ENCODE measurements at places on chromosomes 1 and 21.

GRCh38 chr1:98048244-98048643, 127.4 kb upstream of the DPYD start:
- DNase-seq: peak; percentile 50

DNA sequence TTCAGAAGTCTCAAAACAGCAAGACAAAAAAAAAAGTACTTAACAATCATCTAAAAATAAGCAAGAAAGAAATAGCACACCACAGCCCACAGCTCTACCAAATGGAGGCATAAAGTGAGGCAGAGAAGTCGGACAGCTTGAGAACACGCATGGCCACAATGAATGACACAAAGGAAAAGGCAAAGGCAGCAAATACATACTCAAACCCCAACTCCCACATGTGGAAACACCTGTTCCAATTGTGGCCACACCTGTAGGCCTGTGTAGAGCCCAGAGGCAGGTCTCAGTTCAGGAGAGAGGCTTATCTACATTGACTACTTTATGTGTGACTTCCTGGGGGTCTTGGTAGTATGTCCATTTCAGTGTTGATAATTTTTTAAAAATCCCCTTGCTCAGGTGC, 543.5 kb downstream of the LMO4 start:
- no peak for DNase-seq

GRCh38 chr1:43572084-43572483, 41.4 kb downstream of the PTPRF start:
- DNase-seq: no peak

DNA sequence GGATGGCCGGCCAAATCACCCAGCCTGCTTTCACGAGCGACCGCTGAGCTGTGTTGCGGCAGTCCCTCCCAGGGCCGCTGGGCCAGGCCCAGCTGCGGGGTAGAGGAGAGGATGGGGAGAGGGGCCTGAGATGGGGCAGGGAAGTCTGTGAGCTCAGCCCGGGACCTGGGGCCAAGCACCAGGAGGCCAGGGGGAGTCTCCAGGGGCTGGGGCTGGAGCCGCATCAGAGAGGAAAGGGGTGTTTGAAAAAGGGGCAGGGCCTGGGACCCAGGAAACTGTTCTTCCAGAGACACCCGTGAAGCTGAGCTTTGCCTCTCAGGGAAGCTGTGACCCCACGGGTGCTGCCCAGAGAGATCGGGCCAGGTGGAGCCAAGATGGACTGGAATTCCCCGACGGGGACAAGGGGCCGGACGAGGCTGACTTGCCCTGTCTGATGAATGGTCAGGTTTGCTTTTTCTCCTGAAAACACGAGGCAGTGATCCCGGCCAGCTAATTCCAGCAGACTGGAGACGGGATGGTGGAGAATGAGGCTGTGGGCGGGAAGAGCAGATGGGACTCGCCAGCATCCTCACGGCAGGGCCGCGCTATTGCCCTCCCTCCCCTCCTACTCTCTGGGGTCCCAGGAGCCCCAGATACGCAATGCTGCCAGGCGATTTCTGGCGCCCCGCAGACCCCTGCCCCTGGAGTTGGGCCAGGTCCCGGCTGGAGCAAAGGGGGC, 40.3 kb upstream of the COL18A1 start:
- no peak for DNase-seq

DNA sequence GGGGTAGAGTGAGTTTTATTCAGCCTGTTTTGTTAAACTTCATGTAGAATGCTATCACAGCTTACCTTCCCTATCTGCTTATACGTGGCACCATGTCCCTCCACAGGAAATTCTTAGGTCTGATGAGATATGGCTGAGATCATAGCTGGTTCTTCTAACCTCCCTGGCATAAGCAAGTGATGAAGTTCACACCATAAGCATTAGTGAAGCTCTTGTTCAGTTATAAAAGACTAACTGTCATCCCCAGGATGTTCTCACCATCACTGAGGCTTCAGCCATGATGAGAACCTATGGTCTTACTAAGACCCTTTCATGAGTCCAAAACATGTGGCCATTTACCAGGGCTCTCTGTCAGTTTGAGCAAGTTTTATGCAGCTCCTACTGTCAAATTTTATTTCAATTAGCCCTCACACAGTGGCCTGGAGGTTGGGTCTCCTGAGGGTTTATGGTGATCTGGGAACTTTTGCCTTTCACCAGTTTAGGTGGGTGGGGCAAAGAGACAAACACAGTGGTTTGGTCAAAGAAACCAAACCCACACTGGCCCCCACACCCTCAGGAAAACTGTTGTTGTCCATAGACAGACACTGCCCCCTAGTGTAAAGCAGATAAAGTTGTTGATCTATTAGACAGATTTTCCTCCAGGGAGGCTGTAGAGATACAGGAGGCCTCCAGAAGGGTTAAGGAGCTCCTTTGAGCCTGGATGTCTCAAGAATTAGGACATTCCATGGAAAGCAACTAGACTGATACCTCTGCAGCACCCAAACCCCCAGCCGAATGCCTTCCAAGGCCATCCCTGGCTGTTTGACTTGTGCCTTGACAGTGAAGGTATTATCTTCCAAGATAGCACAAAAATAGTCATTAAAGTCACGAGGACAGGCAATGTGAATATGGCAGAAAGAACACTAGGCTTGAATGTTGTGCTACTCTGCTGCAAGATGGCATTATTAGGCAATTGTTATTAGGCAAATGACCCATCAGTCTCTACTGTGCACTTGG, 5.0 kb downstream of the SLC22A15 start:
- DNase-seq: no peak

DNA sequence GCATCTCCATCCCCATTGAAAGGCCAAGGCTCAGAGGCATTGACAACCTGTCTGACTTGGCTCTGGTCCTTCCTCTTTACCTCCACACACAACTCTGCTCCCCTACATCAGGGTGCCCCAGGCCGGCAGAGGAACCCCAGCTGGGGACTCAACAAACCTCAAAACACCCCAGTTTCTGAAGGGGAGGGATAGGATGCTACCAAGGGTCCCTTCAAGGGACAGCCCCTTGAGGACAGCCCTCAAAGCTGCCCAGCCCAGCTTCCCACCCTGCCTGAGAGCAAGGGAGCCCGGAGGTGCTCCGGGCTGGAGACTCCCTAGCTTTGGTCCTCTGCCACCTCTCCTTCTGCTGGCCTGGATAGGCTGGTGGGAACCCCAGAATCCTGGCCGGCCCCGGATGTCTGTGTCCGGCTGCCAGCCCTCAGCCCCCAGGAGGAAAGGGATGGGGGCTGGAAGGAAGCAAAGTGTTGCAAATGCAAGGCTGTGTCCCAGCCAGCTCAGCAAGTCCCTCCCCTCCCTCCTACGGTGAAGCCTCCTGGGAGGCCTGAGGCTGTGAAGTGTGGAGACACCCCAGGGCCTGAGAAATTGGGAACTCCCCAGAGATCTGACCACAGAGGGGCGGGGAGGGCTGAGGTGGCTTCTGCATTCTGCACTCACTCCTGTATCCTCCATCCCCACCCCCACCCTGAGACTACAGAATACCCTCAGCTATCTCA, 1.1 kb upstream of the MARCKSL1 start:
- no peak for DNase-seq

GRCh38 chr1:211734791-211735190, 59.4 kb upstream of the NEK2 start:
- DNase-seq: no peak

DNA sequence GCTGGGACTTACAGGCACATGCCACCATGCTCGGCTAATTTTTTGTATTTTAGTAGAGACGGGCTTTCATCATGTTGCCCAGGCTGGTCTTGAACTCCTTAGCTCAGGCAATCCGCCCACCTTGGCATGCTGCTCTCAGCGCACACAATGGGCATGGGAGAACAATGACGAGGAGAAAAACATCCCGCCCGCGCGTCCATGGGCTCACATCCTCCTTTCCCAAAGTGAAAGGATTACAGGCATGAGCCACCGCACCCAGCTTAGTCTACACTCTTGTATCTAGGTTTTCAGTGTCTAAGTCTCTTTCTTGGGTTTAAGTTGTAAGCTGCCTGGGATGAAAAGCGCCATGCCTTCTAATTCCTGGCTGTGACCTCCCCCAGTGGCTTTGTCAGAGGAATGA, 37.9 kb downstream of the CDK18 start:
- DNase-seq: no peak

- no peak for DNase-seq
These were observed 25.6 kb downstream of the RNF187 start for GRCh38 chr1:228512781-228513198.

- DNase-seq: no peak
These were observed 66.0 kb downstream of the XCL2 start for GRCh38 chr1:168477792-168478191.

GRCh38 chr1:88890791-88891317, 513 bp downstream of the GTF2B start:
- no peak for DNase-seq

DNA sequence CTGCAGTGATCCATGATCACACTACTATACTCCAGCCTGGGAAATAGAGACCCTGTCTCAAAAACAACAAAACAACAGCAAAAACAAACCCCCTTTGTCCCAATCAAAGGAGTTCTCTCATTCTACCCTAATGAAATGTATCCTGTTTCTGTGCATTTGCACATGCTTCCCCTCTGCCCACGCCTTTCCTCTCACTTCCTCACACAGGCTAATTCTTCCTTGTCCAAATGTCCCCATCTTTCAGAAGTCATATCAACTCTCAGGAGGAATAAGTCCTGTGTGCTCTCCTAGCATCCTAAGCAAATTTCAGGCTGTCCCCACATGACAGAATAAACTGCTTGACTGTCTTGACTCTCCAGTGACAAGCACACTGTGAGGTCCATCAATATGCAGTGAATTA, 8.1 kb upstream of the ATP1B1 start:
- DNase-seq: no peak

DNA sequence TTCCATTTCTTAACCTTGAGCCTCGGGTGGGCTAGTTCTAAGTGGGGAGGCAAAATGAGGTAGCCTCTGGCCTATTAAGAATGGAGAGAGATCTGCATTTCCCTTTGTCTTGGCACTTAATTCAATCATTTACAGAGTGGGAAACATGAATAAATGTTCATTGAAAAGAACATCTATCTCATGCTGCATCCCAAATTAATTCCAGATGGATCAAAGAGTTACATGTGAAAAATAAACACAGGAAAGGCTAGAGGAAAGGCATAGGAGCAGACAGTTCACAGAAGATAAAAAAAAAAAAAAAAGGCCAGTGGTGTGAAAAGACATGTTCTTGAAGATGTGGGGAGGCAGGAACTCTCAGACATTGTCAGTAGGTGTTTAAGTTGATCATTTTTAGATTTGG, 35.7 kb upstream of the EPS8L3 start:
- no peak for DNase-seq

DNA sequence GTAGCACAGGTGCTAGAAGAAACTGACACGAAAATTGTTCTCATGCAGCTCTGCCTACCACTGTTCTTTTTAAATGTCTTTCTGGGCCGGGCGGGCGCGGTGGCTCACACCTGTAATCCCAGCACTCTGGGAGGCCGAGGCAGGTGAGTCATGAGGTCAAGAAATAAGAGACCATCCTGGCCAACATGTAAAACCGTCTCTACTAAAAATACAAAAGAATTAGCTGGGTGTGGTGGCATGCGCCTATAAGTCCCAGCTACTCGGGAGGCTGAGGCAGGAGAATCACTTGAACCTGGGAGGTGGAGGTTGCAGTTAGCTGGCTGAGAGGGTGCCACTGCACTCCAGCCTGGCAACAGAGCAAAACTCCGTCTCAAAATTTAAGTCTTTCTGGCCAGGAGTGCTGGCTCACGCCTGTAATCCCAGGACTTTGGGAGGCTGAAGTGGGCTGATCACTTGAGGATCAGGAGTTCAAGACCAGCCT, 947 bp upstream of the RIT1 start:
- no peak for DNase-seq

- DNase-seq: no peak
These were observed 48.4 kb upstream of the RNPC3 start for GRCh38 chr1:103477101-103477500.

DNA sequence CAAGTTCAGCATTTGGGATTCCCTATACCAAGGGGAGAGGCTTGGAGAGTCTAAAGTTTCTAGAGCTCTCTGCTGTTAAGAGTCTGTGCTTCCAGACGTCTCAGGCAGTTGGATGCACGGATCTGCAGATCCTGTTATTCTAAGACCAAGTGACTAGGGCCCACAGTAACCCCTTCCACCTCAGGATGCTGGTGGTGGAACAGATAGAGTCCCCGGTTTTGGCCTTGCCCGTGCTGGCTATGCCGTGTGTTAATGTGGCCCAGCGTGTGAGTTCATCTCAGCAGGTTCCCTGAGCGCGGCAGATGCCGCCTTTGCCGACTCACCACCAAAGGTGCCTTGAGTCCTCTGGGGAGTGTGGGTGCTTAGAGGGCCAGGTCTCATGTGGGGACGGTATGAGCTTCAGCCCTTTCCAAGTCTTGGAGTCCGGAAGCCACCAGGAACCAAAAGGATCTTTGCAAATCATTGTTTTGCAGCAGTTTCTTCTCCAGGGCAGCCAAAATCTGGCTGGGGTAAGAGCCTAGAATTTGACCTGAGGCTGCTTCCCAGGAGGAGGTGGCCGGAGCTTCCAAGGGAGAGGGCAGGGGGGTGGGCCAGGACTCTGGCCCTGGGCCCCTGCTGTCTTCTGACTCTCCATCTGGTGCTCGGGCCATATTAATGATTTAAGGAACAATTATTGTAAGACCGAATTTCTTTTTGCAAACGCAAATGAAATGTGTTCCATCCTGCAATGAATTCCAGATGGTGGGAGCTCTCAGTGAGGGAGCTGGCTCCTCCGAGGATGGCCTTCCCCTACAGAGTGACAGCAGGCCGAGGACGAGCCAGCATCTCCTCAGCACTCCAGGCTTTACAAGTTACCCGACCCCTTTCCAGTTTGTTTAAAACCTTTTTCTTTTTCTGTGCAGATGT, 205.7 kb downstream of the FOXD2 start:
- no peak for DNase-seq

DNA sequence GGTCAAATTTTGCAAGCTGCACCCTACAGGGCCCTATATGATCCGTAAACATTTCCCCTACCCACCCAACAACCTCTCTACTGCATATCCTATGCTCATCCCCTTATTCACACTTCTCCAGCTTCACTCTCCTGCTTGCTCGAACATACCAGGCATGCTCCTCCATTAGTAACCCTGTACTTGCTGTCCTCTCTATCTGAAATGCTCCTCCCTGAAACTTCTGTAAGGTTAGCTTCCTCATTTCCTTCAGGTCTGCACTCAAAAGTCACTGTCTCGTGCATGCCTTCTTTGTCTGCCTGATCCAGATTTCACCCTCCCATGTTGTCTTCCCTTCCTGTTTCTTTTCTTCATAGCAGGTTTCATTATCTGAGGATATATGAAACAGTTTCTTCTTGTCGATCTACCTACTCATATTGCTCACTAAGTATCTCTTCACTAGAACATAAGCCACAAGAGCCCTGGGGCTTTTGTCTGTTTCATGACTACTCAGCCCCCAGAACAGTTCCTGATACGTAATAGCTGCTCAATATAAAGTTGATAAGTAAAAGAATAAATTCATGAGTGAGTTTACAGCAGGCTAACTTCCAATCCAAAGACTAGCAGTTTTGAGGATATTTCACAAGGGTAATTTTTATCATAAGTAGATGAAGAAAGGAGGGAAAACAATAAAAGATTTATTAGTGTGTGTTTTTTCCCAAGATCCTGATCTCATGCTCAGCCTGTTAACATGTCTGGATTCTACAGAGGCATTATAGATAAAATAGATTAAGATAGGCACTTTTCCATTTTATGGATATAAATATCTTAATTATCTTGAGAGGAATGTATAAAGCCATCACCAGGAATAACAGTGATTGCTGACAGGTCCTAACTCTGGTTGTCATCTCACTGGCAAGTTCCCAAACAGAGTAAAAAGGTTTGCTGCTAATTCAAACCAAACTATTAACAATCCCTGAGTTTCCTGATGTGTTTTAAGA, 392.5 kb upstream of the ESRRG start:
- DNase-seq: no peak

GRCh38 chr1:205211169-205211838, at the start of gene DSTYK:
TSS of gene DSTYK (minus strand) at chr1:205211702. CDS start at chr1:205211535, 167 bp downstream.
- peak; percentile 80 for DNase-seq
